CD8-positive, alpha-beta memory T cell (primary cell): ENCODE measurements at places on chromosomes 4 and X. TPM values are rescaled to one million over a fixed set of nuclear protein-coding genes. Genes with fewer than 3 reads are reported as not detected.
A peak's percentile ranks its signal among the peaks of the same experiment; 100 is the strongest.

DNA sequence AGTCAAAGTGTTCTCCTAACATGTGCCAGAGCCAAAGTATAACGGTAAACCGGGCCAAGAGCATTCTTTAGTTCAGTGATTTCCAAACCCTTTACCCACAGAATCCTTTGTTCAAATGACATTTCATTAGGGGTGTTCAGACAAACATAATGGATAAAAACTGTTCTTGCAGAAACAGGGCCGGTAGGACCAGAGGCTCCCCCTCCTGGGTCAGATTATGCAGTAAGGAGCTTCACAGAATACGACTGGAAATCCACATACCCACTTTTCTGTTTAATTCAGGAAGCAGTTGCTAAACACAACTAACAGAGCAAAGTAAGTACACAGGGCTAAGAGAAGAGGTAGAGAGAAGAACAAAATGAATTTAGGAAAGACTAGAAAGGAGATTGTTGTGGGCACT lies 46.6 kb upstream of the TMEM184C start:
- no peak for DNase-seq

- DNase-seq: no peak
Observed at GRCh38 chr4:10117359-10118047, 904 bp upstream of the WDR1 start.

GRCh38 chrX:10653302-10653701 lies 32.9 kb upstream of the MID1 start:
- DNase-seq: no peak

- no peak for DNase-seq
Observed at GRCh38 chrX:107502316-107502715, 52.9 kb downstream of the FRMPD3 start.

DNA sequence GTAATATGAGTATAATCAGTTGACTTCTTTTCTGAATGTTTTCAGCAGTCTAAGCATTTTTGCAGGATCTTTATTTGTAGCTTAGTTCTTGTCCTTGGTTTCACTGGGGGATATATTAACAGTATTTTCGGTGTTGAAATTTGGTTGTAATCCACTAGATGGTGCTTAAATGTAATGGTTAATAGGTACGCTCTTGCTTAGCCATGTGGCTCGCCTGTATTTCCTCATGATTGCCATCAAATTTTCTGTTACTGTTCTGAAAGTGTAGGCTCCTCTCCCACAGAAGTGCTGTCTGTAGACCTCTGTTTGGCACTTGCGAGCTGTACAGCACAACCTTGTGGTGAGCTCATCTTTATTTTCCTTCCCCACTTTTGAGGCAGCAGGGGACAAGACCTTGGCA lies 3.9 kb upstream of the FAAH2 start:
- no peak for DNase-seq

- no peak for DNase-seq
Observed at GRCh38 chrX:46819136-46819535, 17.7 kb upstream of the RP2 start.

GRCh38 chr4:4541040-4541631 lies 712 bp downstream of the STX18 start:
- DNase-seq: peak; percentile 14

GRCh38 chr4:72067051-72067450 lies 35.3 kb downstream of the NPFFR2 start:
- no peak for DNase-seq

- peak; percentile 56 for DNase-seq
Observed at GRCh38 chrX:135596495-135596894, 76.0 kb downstream of the INTS6L start.

GRCh38 chr4:109610489-109610888 lies 50.4 kb downstream of the MCUB start:
- no peak for DNase-seq

DNA sequence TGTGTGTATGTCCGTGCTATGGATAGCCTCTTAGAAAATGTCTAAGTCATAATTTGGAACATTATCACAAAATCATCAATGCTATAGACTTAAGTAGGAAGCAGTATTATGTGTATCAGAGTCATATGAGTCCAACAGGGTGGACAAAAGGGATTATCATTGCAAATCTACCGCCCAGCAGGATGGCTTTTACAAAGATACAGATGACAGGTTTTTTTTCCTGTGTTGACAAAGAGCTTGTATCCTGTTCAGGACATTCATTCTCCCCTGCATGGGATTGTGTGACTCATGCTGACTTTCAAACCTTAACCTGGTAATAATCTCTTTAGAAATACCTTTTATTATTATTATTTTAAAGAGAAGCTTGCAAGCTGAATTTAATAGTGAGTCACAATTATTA lies 310.3 kb upstream of the GNPDA2 start:
- no peak for DNase-seq

GRCh38 chr4:6224735-6225134 lies 24.4 kb upstream of the JAKMIP1 start:
- DNase-seq: no peak

- DNase-seq: no peak
Observed at GRCh38 chrX:130105244-130105643, 5.1 kb downstream of the ELF4 start.

GRCh38 chr4:165060938-165061337 lies 7.3 kb downstream of the TRIM75 start:
- DNase-seq: no peak

DNA sequence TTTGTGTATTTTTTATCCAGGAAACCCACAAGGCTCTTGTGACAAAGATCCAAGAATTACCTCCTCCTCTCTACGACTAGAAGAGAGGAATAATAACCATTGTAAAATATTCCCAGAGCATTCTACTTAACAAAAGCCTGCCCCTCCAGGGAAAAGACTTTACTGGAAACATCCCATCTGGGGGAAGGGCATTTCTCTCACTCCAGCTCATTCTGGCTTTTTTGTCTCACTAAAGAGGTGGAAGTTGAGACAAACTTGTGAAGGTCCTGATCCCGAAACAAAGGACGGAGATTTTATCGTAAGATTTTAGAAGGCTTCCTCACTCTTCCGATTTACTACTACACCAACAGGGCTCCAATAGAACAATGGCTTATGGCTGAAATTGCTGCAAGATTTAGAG lies 692.0 kb upstream of the GRID2 start:
- no peak for DNase-seq

DNA sequence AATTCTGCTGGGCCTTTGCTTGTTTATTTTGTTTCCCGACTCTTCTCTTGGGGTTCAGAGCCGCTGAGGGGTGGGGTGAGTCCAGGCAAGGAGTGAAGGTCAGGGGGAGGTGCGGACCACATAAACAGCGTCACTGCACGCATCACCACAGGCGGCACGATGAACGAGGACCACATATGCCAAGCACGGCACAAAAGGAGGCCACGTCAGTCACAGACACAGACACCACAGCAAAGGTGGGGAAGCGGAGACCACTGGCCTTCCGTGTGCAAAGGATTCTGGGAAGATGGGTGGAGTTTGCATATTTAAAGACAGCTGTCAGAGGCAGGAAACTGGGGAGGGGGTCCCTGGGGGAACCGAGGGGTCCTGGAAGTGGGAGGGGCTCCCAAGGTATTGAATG lies 10.3 kb upstream of the TIMP1 start:
- DNase-seq: no peak

- DNase-seq: no peak
Observed at GRCh38 chr4:42646013-42646784, 10.7 kb downstream of the ATP8A1 start.

DNA sequence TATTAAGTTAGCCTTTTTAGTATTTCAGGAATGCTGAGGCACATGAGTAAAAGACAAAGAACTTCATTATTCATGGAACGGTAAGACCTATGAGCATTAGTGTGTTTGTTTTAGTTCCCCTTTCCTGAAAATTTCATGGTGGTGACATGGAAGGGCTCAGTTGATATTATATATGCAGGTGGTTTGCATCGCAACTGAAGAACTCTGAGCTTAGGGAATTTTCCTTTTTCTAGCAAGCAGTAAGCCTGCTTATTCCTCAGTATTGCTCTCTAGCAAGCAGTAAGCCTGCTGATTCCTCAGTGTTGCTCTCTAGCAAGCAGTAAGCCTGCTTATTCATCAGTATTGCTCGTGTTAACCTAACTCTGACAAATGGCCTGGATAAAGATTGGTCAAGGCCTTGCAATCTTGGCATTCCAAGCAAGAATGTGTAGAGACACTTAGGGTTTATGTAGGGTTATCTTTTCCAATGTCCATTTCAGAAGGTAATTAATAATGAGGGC lies 37.7 kb upstream of the MAGEB18 start:
- DNase-seq: no peak

- DNase-seq: no peak
Observed at GRCh38 chr4:6755088-6755753, 27.3 kb upstream of the KIAA0232 start.

GRCh38 chr4:110622841-110623717 lies at the start of gene PITX2:
TSS of gene PITX2 (minus strand) at chr4:110623077. CDS start at chr4:110622460, 617 bp downstream.
- no peak for DNase-seq

- DNase-seq: no peak
Observed at GRCh38 chrX:38183596-38183995, 37.1 kb downstream of the SRPX start.

GRCh38 chr4:36445480-36445879 lies 164.1 kb downstream of the DTHD1 start:
- no peak for DNase-seq

- no peak for DNase-seq
Observed at GRCh38 chr4:105059337-105059736, 87.3 kb upstream of the TET2 start.

- DNase-seq: no peak
Observed at GRCh38 chr4:145782756-145783155, 102.8 kb downstream of the C4orf51 start.

DNA sequence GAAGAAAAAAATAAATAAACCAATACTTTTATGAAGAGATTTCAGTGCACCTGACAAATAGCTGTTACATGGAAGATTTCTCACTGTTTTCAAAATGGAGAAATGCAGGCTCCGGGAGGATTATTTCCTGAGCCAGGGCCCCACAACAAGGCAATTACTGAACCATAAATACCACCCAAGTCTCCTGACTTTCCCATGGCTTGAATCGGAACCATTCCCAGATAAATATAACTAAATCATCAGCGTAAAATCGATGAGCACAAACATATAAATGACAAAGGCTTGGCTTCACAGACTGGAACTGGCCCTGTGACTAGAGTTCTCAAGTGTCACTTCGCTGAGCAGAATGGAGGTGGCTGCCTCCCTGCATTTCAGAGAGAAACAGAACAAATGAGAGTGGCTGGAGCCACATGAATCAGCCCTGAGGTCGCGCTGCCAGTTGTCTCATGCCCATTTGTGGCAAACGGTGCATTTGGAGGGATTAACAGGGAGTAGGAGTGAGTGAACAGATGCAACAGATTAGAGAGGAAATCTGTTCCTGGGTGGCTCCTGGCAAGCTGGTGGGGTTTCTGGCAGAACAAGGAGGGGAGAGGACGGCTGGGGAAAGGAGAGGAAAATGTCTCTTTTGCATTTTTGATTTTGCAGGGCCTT lies 57.3 kb upstream of the STIM2 start:
- DNase-seq: no peak

- DNase-seq: no peak
Observed at GRCh38 chr4:167234316-167234881, at the start of gene SPOCK3. TSS of gene SPOCK3 (minus strand) at chr4:167234494.

DNA sequence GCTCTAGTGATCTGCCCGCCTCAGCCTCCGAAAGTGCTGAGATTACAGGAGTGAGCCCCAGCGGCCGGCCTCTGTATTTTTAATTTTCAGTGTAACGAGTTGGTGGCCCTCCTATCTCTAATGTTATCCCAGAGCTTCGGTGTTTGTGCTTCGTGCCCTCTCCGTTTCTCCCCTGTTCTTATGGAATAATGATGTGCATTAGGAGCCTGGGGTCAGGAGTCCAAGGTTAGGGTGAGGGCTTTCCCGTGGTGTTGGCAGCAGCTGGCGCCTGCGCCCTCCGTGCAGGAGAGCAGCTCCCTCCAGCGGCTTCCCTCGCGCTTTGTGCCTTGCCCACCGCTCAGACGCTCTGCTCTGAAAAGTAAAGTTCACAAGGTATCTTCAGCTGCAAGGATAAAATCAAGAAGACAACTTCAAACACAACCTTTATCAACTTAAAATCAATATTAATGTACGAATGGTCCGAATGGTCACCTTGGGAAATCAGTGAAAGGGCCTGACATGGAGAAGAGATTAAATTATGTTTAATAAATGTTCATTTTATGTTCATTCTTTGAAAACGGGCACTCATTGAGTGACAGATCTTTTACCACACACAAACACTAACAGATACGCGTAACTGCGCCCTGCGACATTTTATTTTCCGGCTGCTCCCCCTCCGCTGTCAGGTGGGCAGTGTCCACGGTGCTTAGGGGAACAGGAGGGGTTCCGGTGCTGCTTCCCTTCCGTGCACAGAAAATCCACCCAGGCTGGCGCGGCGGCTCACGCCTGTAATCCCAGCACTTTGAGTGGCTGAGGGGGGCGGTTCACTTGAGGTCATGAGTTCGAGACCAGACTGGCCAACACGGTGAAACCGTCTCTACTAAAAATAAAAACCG lies 62.4 kb downstream of the TRAPPC11 start:
- peak; percentile 30 for DNase-seq

DNA sequence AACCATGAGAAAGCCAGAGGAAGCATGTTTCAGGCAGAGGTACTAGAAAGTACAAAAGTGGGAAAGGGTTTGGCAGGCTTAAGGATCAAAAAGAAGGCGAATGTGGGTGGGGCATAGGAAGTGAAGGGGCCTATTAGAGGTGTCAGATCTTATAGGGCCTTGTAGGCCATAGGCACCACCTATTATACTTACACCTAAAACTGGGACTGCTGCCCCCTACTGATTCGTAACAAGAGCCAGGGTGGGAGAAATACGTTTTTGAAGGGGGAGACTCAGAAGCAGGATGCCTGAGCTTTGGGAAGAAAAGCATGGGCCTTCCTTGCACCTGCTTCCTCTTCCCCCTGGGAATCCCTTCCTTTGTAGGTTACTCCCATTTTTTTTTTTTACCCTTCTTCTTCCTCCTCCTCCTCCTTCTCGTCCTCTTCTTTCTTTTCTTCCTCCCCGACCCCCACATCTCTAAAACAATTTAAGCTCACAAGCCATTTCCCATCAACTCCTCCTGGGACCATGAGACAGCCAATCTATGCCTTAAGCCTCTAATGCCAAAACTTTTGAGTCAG lies 40.7 kb upstream of the GPC3 start:
- DNase-seq: no peak

DNA sequence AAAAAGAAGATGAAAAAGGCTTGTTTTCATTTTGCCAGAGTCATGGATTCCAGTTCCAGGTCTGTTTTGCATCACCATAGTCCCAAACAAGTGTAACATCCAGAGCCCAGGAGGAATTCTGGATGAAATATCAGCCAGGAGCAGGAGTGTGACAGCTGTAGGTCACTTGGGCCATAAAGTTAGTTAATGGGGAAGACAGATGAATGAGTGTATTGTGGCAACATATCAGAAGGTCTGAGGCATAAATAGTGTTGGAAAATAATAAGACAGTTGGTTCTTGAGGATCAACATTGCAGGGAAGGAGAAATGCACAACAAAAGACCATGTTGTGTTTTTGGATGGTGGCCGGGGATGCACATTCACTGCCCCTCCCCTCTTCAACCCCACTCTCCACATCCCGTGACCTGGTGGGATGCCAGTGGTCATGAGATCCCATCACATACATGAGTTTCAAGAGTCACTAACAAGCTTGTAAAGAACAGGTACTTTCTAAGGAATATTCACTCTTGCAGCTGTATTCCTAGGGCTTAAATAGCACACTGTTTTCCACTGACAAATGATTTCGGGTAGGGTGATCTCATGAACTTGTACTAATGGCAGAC lies 83.1 kb upstream of the IGFBP7 start:
- DNase-seq: no peak

Gene FREM3
- 0.08 TPM for polyA plus RNA-seq

Gene RENBP
- not detected for polyA plus RNA-seq

Gene PCDH7
- polyA plus RNA-seq: not detected

Gene MUC7
- not detected for polyA plus RNA-seq

Gene STAP1
- polyA plus RNA-seq: 2.6 TPM

Gene GSPT2
- 5.9 TPM for polyA plus RNA-seq

Gene BEX5
- polyA plus RNA-seq: 5.8 TPM
